ENCODE measurements at places on chromosomes 2 and 18. TPM values are rescaled to one million over a fixed set of nuclear protein-coding genes. Genes with fewer than 3 reads are reported as not detected.

The DSG1 gene
- total RNA-seq = not detected

The RUFY4 gene
- total RNA-seq = not detected

The CHST9 gene
- total RNA-seq = not detected

The SRD5A2 gene
- total RNA-seq = not detected

The LBX2 gene
- total RNA-seq = 0.59 TPM

The POMC gene
- total RNA-seq = 1.2 TPM

The TEX44 gene
- not detected for total RNA-seq

The ANKRD23 gene
- 1.7 TPM for total RNA-seq

The TUBB8B gene
- not detected for total RNA-seq

The TNS1 gene
- 297 TPM for total RNA-seq

The ZSWIM2 gene
- total RNA-seq = 0.10 TPM

The ITGA4 gene
- 53.7 TPM for total RNA-seq

The GBX2 gene
- 0.13 TPM for total RNA-seq

The MYL12B gene
- total RNA-seq = 369 TPM

The ZFAND2B gene
- total RNA-seq = 26.0 TPM

The REG3A gene
- not detected for total RNA-seq

The TBR1 gene
- not detected for total RNA-seq

The CRYGC gene
- total RNA-seq = not detected

The LANCL1 gene
- total RNA-seq = 65.2 TPM

The RANBP2 gene
- total RNA-seq = 65.4 TPM

The AMER3 gene
- total RNA-seq = not detected

The TUBA3E gene
- total RNA-seq = not detected

The LIMS3 gene
- total RNA-seq = 4.2 TPM

The SLC8A1 gene
- 116 TPM for total RNA-seq

The BOLL gene
- total RNA-seq = not detected

The POTEE gene
- total RNA-seq = not detected

The MYO5B gene
- total RNA-seq = 0.07 TPM
